ENCODE measurements at places on chromosomes 5 and 9.

- DNase-seq, result no peak
These were observed 142.6 kb downstream of the CARTPT start for GRCh38 chr5:71861682-71862081.

- DNase-seq, result no peak
These were observed 14.0 kb upstream of the DENND4C start for GRCh38 chr9:19216466-19216865.

DNA sequence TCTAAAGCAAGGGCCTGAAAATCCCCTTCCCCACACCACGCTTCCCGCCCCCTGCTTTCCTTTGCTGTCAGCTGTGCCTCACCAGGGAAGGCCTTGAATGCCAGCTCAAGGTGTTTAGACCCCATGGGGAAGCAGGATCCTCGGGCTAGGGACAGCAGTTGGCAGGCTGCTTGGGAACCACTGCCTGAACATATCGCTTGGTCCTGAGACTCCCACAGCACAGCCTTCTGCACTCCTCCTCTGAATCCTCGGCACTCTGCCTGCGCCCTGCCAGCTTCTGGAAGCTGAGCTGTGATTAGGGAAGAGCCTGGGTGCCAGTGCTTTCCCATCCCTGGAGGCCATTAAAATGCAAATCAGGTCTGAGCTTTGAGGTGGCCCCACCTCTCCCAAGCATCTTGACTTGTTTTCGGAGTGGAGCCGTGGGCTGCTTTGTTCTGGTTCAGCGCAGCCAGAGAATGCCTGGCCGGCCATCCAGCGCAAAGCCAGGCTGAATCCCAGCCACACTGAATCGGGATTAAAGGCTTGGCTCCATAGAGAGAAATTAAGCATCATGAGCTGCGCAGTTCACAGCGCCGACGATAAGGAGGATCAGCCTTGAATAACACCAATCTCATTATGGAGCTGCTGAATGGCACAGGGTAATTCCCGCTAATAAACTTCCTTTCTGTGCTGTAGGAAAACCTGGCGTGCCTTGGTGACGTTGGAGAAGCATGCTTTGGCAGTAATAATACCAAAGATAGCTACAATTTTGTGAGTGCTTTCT is 40.0 kb downstream of the AMBP start:
- no peak for DNase-seq

- no peak for DNase-seq
These were observed 50.5 kb downstream of the PDE4D start for GRCh38 chr5:59842999-59843398.

- no peak for DNase-seq
These were observed 4.1 kb upstream of the GRAMD2B start for GRCh38 chr5:126419102-126419501.

All from activated CD8-positive, alpha-beta memory T cell treated with anti-CD3 and anti-CD28 coated beads for 1 hour (primary cell).